ENCODE measurements at places on chromosomes 3 and 15.

- DNase-seq = no peak
These were observed 71.9 kb upstream of the FBN1 start for GRCh38 chr15:48717458-48717857.

GRCh38 chr3:151873398-151873797, at the start of gene SUCNR1:
SUCNR1 (plus strand) TSS chr3:151873643; CDS start chr3:151879893, 6,250 bp downstream.
- no peak for DNase-seq

GRCh38 chr15:57149196-57149595, 227.1 kb upstream of the CGNL1 start:
- DNase-seq = no peak

DNA sequence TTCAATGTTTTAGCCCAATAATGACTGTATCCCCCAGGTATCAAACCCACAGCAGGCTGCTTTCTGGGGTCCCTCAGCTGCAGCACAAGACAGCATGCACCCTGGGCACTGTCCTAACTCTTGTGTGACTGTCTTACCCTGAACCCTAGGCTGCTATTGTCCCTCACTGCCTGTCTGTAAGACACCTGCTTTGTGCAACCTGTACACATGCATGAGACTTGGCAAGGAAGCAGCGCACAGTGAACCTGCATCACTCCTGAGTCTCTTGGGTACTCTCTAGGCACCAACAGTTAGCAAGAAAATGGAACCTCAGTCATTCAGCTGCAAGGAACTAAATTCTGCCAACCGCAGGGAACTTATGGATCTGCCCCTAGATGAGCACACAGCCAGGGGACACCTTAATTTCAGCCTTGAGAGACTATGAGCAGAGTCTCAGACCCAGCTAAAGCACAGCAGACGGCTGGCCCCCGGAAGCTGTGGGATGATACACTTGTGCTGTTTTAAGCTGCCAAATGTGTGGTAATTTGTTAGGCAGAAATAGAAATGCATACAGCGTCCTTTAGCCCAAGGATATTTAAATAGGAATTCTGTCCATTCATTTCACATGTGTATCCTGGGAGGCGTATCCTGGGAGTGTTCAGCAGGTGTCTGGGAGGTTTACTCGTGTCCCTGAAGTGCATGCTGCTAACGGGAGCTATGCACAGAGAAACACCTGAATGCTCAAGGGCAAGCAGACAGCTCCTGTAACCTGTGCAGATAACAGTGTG, 223.8 kb downstream of the KLF13 start:
- no peak for DNase-seq

DNA sequence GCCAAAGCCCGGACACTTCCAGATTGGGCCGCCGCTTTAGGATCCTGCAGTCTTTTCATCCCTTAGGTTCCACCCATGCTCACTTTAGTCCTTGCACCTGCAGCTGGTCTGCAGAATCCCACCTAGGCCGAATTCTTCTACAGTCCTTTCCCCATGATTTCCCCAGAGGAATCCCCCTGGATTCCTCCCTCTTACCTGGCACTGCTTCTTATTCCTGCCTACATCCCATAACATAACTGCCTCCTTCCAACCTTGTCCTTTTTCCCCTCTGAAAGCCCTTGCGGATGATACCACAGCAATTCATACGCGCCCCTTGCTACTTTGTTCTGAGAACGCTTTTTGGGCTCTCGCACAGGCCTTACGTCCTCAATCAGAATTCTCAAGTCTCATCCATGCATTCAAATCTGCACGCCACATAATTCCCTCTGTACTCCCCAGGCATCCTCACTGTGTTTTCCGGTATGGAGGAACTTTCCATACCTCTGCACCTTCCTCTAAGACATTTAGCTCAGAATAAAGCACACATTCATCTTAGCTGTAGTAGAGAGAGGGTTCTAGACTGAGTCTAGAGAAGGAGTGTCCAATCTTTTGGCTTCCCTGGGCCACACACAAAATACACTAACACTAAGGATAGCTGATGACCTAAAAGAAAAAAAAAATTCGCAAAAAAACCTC, 619 bp downstream of the EIF2AK4 start:
- no peak for DNase-seq

DNA sequence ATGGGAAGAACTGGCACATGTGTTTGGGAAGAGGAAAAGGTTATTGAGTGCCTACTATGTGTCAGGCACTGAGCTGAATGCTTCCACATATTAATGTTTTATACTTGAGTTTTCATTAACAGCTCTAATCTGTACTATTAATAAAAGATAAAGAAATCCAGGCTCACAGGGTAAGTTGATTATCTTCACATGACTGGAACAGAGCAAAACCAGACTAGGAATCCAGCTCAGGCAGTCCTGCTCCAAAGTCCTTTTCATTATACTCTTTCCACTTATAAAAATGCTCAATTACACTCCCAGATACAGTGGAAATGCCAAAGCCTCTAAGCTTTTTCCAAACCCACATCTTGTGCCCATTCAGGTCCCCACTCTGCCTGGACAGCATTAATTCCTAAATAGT, 97.6 kb downstream of the TNIK start:
- no peak for DNase-seq

DNA sequence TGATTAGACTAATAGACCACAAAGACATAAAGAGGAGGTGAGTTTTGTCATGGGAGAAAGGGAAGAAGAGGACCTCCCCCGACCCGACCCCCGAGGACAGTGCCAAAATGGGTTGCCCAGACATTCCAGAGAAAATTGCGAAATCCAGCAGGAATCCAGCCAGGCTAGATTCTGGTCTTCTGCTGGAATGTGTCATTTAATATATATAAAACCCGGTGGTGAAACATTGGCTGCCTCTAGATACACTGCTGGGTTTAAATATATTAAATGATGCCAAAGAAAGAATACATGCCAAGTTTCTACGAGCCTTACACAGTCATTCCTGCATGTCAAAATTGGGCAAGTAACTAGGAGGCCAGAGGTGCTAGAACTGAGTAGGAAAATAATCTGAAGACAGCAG, 45.3 kb upstream of the SPESP1 start:
- no peak for DNase-seq

GRCh38 chr3:120064641-120065040, 29.6 kb downstream of the GSK3B start:
- no peak for DNase-seq

DNA sequence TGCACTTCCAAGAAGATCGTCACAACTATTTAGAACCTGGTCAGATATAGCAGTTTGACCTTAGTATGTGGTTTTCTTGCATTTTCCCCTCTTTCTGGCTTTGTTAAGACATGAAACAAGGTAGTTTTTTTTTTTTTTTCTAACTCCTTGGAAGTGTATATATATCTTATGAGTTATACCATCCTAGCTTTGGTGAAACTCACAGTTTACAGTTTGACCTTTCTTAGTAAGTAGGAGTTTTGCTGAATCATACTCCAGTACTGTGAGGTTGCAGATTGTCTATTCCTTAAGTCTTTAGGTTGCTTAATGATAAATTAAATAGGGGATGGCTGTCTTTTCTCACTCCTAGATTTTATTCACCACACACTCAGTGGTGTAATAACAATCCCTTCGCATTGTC, 325.0 kb downstream of the RBMS3 start:
- no peak for DNase-seq

DNA sequence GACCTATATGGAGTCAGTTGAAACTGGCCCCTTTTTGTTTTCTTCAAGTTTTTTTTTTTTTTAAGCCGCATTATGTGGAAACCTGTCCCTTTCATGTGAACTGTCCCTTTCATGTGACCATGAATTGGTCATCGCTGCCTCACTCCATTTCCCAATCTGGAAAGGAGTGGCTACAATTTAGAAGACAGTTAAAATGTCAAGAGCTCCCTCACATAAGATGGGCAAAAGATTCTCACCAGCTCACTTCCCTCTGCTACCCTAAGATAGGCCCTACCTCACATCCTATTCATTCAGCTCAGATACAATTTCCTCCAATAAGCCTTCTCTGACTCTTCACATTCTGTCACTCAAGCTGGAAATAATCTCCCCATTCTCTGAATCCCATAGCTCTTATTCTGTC, 111.3 kb upstream of the BCL6 start:
- no peak for DNase-seq

DNA sequence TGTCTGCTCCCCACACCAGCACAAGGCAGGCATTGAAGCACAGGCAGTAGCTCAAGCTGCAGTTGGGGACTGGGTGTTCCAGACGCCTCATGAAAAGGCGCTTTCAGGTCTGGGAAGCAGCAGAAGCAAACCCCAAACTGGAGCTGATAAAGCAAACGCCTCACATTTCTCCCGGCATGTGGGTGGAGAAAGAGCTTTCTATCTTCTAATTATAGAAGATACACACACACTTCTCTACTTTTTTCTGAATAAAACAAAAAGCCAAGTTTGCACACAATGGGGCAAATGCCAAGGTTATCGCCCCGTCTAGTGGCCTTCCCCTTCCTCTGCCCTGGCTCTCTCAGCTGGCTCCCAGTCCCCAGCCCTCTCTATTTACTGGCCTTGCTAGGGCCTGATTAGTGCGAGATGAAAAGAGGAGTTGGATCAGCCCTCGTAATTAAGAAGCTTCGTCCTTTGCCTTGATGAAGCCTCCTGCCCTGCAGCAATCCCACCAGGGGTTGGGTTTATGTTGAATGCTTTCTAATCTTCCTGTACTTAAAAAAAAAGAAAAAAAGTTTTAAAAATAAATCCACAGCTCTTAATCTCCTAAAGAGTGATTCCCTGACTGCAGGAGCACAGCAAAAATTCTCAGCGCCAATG, 120.2 kb downstream of the MEGF11 start:
- no peak for DNase-seq

GRCh38 chr3:56680054-56680580, 2.9 kb downstream of the TASOR start:
- no peak for DNase-seq

DNA sequence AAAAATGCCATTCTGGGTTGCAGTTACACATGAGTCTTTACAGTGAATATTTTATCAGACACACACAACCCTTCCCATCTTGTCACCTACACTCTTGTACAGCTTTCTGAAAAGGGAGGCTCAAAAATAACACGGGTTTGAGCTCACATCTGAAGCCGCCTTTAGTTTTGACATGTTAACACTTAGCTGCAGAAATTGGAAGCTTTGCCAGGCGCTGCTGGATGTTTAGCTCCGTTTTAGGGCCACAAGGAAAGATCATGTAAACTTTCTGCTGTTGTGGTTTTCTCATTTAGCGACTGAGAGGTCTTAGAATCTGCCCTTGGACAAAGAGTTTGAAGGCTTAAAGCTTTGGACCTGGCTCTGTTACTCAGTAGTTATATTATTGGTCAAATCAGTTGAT, 120.1 kb downstream of the OXNAD1 start:
- DNase-seq = no peak

DNA sequence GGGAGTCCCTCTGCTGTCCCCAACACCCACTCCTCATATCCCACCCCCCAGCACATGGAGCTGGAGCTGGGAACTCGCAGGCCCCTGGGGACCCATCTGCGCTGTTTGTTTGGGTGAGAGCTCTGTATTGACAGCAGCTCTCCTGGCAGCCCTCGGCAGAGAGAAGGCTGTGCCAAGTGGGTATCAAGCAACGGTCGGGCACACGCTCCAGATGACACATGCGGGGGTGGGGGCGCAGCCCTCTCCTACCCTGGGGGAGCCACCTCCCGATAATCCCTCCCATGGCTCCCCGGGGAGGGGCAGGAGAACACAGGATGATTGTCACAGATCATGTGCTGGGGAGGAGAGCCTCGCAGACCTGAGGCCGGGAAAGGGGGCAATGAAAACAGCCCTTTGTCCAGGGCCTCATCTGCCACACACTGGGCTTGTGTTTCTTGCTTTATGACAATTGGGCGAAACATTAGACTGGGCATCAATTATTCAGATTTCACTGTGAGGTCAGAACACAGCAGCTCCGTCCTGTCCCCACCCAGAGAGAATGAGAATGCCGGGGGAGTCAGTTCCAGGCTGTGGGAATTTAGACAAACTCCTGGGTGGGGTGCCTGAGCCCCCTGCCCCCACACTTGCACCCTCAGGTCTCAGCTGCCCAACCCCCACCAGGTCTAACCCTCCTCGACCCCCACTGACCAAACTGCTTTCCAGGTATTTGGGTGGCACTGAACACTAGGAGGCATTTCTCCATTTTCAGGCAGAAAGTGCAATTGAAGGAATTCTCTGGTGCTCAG, 46.4 kb upstream of the KLF13 start:
- DNase-seq = no peak

GRCh38 chr3:178513546-178514380, 22.5 kb upstream of the KCNMB2 start:
- no peak for DNase-seq
